ENCODE measurements at places on chromosomes 1 and 21.
A peak's percentile ranks its signal among the peaks of the same experiment; 100 is the strongest.

DNA sequence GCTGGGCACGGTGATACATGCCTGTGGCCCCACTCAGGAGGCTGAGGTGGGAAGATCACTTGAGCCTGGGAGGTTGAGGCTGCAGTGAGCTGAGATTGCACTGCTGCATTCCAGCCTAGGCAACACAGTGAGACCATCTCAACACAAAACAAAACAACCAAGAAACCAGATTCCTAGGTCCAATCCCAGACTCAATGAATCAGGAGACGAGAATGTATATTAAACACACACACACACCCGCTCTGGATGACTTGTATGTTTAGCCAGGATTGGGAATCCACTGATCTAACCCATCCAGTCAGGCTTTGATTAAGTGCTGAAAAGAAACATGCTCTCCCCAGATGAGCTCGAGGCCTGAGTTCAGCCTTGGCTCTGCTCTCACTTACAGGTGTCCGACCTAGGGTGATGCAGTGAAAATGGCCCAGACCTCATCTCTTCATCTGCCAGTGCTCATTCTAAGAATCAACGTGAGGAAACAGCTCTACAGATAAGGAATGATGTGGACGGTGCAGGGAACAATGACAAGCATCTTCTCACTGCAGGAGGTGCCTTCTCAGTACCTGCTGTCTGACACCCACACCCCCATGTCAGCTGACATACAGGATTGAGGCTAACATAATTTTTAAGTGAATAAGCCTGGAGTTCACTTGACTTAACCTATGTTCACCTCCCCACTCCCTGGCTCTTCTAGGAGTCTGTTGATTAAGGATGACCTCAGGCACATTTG is 15.3 kb upstream of the SRSF4 start:
- no peak for DNase-seq

DNA sequence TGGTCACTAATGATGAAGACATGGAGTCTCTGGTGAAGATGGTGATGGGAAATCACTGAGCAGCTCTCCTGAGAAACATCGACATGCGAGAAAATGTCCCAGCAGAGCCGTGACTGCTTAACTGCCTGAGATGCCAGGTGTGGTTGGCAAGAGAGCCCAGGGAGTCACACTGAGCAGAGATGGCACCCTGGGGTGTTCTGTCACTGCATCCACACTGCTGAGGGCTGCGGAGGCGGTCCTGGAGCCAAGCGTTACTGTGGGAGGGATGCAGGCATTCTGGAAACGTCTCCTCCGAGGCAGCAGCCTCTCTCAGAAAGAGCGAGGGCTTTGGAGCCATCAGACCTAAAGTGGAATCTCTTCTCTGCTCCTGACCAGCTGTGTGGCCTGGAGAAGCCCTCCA is 57.2 kb downstream of the EPHB2 start:
- no peak for DNase-seq

GRCh38 chr1:227937838-227938145 is 9.9 kb downstream of the WNT9A start:
- DNase-seq, result no peak

DNA sequence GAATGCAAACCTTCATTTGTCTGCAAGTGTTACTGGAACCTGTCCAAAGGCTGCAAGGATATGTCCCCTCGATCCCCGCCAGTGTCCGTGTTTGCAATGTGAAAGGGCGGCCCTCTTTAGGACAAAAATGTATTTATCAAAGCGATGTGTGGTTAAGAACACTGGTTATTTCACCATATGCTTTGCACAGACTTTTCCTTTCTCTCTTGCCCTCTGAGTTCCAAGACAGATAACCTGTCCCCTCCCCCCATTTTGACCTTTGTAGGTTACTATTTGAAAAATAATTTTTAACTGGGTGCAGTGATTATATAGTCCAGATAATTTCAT is 1.8 kb downstream of the CHRM3 start:
- DNase-seq, result no peak

DNA sequence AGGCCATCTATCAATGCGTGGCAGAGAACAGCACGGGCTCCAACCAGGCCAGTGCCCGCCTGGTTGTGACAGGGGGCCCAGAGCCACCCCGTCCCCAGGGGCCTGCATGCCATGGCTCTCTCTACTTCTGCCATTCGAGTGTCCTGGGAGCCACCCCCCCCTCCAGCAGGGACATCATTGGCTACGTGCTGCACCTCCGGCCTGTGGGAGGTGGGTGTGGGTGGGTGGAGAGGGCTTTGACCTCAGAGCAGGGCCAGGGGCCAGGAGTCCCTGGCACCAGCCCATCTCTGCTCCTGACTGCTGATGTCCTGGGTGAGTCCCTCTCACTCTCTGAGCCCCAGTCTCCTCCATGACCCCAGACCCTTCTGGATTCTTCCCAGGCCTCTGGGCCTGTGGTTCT is 25.3 kb downstream of the SLC27A3 start:
- no peak for DNase-seq

GRCh38 chr1:200740571-200741208 is 2.0 kb downstream of the CAMSAP2 start:
- peak; percentile 12 for DNase-seq

DNA sequence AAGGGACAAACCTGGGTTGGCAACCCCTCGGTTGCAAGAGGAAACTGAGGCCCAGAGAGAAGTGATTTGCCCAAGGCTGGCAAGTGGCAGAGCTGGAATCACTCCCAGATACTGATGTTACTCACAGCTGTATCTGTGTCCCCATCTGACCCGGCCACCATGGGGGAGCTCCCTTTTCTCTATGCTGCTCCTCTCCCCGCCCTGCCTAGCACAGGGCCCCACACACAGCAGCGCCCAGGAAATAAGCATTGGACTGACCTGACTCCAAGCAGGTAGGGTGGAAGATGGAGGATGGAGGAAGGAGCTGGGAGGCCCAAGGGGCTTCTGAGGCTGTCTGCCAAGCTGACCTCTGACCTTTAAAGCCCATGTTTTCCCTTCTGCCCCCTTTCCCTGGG is 3.0 kb upstream of the FBLIM1 start:
- DNase-seq, result no peak

DNA sequence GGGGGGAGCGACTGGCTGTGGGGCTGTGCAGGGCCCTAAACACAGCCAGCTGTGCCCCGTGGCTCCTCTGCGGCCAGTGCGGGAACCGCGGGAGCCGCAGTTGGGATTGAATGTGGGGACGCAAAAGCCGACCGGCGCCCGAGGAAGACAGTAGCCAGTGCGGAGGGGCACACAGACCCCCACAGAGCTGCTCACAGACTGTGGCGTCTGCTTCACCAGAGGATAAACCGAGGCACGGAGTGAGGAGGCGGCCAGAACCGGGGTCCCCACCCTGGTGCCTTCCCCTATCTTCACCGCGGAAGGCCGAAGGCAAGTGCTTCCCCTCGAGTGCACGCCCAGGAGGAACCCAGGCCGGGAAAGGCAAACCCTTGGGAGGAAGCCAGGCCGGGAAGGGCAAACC is 8.7 kb upstream of the TMEM52 start:
- DNase-seq, result no peak
